ENCODE measurements at places on chromosomes 6 and 20.

GRCh38 chr6:62371453-62372210 is 85.6 kb upstream of the KHDRBS2 start:
- no peak for DNase-seq

DNA sequence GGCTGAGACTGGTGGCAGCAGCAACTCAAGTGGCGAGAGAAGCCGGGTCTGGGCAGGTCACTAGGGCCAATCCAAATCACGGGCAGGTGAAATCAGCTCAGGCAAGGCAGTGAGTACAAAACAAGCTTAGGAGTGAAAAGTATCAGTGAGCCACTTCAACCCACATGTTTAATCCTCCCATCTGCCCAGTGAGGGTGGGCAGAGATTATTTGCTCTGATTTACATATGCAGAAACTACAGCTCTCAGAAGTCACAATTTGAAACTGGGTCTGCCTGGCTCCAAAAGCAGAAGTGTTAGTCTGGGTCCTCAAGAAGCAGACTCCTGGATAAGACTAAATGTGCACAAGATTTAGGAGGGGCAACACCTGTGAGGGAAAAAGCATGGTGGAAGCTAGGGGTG is 173.7 kb upstream of the LRFN2 start:
- no peak for DNase-seq

DNA sequence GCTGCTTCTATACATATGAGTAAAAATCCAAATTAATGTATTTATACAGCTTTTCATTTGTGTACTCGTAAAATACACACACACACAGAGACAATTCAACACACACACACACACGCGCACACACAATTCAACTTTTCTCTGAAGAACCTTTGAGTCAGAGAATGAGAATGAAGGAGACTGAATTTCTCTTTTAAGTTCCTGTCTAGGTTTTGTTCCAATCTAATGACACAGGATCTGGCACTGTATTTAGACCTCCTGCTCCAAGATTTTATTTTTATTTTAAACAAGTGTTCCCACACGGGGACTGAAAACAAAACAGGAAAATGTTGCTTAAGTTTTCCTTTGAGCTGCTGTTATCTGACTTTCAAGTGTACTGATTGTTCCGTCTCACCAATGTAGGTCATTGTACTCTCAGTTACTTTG is 250.8 kb downstream of the LAMA2 start:
- no peak for DNase-seq

GRCh38 chr20:1005452-1006027 is 3.4 kb upstream of the RSPO4 start:
- DNase-seq, result peak; percentile 75

GRCh38 chr6:42981836-42982235 is 2.5 kb upstream of the PPP2R5D start:
- DNase-seq, result no peak

GRCh38 chr20:62765432-62766070 is 30.7 kb upstream of the MRGBP start:
- no peak for DNase-seq

- DNase-seq, result no peak
Measured at GRCh38 chr20:58597249-58597891, 53.7 kb upstream of the STX16 start.

All from epithelial cell of esophagus (primary cell).